NCI-H1436 treated with DMSO at 0.1 percent for 48 hours (cell line): ENCODE measurements at places on chromosomes 5 and 9.

DNA sequence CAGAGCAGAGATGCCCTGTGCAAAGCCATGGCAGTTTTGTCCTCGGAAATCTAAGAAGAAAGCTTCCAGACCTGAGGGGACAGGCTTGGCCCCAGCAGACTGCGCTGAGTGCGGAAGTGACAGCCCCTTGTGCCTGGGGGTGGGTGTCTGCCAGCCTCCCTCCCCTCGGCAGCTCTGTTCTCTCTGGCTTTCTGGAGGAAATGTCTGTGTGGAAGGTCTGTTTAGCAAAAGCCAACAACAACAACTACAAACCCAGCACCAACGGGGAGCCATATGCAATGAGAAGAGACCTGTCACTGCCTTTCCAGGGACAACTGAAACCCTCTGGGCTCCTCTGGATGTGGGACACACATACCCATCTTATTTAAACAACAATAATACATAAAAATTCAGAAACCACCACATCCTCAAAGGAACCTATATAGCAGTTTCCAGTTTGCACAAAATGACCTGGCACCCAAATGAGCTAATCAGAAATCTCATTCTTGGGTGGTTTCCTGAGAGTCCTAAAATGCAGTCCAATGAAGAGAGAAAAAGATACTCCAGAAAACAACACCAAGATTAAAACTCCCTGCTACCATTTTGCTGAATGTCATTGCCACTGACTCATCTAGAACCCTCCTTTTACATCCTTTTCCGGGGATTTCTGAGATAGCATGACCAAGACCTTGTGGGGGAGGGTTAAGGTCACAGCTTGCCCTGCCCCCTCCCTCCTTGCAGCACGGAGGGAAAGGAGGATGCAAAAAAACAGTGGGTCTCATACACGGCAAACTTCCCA, 97.7 kb downstream of the AK8 start:
- DNase-seq = no peak

DNA sequence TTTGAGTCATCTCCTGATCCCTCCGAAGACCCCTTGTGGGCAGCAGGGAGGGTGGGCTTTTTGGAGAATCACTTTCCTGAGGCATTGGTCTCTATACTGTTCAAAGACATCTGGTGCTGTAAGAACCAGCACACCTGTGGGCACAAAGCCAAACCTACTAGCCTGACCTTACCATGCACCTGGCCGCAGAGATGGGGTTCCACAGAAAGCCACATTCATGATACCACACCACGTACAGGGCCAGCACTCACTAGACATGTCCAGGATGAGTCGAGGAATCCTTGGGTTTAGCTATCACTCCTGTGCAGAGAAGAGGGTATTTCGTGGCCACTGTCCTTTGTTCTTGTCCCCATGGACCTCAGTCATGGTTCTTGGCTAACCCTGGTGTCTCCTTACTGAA, 203.4 kb downstream of the CACNA1B start:
- DNase-seq = no peak

DNA sequence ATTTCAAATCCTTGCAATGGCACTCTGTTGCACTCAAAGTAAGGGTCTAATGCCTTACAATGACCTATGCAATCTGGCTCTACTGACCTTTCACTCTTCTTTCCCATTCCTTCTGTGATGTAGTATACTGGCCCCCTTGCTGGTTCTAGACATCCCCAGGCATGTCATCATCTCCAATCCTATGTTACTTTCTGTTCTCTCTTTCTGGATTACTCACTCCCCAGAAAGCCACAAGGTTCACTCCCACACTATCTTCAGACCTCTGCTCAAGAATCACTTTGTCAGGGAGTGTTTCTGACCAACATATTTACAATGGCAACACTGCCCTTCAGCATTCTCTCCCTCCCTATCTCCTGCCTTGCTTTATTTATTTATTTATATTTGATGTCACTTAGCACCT, 802.2 kb upstream of the WWC1 start:
- no peak for DNase-seq

DNA sequence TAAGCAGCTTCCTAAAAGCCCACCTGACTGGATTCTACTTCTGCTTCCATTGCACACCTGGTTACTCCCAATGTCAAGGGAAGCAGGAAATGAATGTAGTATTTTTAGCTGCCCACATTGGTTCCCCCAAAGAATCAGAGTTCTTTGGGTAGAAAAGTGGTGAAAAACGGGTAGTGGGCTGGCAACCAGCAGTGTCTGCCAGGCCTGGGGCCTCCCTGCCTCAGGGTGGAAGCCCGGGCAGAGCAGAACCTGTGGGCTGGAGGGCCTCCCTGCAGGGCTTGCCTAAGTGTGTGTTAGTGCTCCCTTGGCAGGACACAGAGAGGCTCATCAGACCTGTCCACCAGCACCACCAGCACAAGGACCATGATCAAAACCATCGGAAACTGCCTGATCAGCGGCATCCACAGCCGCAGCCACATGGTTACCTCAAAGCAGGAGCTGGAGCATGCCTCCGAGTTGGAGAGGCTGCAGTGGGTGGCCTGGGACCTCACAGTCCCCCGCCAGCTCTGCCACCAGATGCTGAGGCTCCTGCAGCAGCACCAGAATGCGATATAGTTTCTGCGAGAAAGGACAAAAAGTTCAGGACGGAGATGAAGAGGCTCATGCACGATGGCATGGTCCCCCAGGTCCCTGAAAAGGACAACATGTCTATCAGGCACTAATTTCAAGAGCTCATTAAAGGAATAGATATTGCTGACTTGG, 72.2 kb downstream of the PTPDC1 start:
- no peak for DNase-seq

- no peak for DNase-seq
Observed at GRCh38 chr9:127853312-127854183, 910 bp downstream of the ENG start.

DNA sequence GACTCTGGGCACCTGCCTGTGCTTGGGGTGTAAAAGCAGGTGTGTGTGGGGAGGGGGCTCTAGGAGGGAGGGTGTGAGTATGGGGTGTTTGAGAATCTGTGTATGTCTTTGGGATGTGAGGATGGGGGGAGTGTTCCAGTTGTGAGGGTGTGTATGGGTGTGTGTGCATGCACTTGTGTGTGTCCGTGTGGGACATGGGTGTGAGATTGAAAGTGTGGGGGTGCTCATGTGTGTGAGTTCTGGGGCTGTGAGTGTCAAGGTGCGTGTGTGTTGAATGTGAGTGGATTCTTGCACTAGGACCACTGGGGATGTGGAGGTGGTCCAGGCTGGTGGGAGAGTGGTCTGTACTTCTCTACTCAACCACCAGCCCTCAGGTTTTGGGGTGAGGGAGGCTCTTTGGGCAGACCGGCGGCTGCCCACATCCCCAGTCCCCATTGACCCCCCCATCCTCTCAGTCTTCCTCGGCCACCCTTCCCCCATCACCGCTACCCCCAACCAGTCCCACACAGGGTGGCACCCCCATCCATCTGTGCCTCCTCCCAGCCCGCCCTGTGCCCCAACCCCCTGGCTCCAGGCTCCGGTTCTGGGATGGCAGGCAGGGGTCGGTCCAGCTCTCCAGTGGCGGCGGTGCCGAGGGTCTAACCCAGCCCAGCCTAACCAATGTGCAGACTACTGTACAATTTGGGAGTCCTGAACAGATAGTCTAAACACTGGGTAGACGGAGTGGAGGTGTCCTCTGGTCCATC, 31.5 kb downstream of the GOLGA2 start:
- no peak for DNase-seq

DNA sequence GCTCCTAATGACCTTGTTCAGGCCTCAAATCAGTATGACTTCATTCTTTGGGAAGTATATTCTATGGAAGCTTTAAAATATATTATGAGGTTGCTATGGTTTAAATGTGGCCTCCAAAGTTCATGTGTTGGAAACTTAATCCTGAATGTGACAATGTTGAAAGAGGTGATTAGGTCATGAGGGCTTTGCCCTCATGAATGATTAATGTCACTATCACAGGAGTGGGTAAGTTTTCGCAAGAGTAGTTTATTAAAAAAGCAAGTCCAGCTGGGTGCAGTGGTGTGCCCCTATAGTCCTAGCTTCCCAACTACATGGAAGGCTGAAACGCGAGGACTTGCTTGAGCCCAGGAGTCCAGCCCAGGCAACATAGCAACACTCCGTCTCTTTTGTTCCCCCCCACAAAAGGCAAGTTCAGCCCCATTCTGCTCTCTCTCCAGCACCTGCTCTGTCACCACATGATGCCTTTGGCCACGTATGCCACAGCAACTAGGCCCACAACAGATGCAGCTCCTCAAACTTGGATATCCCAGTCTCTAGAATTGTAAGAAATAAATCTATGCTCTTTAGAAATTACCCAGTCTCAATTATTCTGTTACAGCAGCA, 105.3 kb downstream of the SIL1 start:
- DNase-seq = no peak

GRCh38 chr5:31397926-31398557, 133.9 kb downstream of the DROSHA start:
- DNase-seq = no peak

DNA sequence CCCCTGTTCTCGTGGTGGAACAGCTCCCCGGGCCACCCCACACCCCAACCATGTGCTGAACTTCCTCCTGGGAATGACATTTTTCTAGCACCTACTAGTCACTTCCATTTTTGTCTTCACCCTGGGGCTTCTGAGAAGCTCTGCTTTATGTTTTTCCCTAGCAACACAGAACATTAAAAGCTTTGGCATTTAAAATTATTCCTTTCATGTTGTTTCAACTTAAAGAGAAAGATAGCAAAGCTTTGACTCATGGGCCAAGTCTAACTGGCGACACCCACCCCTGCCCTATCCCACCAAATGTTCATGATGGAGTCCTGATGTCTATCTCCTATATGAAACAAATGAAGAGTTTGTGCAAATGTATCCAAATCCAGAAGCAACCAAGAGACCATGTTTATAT, 22.4 kb downstream of the BOD1 start:
- DNase-seq = no peak

- DNase-seq = no peak
Observed at GRCh38 chr5:171965745-171966144, 40.7 kb downstream of the FBXW11 start.

DNA sequence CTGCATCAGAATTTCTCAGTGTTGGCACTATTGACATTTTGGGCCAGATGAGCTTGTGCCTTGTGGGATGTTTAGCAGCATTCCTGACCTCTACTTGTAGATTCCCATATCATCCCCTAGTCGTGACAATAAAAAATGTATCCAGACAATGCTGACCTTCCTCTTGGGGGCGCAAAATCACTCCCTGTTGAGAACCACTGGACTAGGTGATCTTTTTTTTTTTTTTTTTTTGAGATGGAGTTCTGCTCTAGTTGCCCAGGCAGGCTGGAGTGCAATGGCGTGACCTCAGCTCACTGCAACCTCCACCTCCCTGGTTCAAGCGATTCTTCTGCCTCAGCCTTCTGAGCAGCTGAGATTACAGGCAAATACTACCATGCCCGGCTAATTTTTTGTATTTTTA, 22.6 kb downstream of the STXBP1 start:
- DNase-seq = no peak

GRCh38 chr9:23538461-23539003, 287.5 kb downstream of the ELAVL2 start:
- DNase-seq = no peak

- no peak for DNase-seq
Observed at GRCh38 chr5:93632327-93632726, 49.3 kb downstream of the NR2F1 start.

DNA sequence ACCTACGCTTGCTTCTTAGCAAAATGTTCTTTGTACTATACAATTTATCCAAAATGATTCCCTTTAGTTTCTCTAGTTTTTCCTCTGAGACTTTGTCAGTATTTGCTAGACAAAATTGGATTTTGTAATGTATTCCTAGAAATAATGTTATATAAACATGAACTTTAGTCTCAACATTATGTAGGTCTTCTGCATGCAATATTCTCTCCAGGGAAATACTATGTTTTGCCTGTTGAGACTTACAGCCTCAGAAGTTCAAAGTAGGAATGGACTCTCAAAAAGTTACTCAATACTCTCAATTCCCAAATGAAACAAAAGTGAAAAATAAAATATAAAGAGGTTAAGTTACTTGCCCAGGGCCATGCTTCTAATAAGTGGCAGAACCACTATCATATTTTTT, 24.8 kb upstream of the SMC2 start:
- DNase-seq = no peak

DNA sequence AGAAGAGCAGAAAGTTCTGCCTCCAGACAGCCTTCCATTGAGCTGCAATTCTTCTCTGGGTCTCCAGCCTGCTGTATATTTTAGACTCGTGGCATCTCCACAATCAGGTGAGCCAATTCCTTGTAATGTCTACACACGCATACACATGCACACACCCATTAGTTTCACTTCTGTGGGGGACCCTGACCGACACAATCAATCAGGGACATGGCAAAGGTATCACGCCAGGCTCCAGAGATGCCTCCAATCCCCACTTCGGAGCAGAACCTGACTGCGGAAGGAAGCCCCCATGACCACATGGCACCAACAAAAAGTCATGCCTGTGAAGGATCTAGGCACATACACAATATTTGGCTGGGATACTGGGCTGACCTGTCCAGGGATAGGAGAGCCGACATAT, 21.4 kb downstream of the SEMA4D start:
- DNase-seq = no peak

DNA sequence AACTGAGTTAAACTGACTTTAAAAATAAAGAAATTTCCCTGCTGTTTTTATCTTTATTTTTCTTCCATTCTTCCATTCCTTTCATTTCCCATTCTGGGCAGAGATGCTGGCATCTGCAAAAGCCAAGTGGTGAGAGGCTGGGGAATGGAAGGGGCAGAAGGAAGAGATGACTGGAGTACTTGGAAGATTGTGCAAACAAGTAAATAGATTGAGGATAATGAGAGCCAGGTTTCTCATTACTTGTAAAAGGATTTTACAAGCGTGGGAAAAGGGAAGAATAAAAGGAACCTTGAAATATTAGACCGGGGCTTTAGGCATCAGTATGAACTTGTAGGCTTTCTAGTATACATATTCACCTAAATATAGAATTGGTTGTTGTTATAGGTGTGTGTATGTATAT, 341.2 kb downstream of the CAAP1 start:
- no peak for DNase-seq

DNA sequence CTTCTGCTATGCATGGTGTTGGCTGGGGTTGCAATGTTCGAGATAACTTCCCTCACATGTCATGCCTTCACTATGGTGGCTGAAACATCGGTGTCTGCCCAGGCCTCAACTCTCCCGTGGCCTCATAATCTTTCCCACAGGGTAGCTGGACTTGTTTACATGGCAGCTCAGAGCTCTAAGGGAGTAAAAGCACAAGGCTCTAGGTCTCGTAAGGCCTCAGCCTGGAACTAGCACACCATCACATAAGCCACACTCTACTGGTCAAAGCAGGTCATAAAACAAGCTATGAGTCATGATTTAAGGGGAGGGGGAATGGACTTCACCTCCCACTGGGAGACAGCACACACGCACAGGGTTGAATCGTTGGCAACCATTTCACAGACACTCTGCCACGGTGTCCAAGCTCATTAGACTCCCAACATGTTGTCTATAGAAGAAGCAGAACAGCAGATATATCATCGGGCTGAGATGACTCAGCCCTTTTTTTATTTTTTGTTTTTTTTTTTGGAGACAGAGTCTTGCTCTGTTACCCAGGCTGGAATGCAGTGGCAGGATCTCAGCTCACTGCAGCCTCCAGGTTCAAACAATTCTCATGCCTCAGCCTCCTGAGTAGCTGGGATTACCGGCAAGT, 66.8 kb upstream of the IL17B start:
- DNase-seq = no peak

GRCh38 chr9:9901624-9902023, 711.2 kb downstream of the PTPRD start:
- DNase-seq = no peak
